A549 treated with Mapracorat at 1 μM for 4 hours (cell line): ENCODE measurements at places on chromosomes 12 and 14. TPM values are rescaled to one million over a fixed set of nuclear protein-coding genes. Genes with fewer than 3 reads are reported as not detected.

EPYC gene
- total RNA-seq: not detected in 5 replicates

ACYP1 gene
- 22.4 to 29.2 TPM (median 22.9 TPM) in 5 replicates for total RNA-seq

CPNE8 gene
- 8.8 to 10.8 TPM (median 9.9 TPM) in 5 replicates for total RNA-seq

KERA gene
- not detected in 5 replicates for total RNA-seq

PARPBP gene
- total RNA-seq: 16.6 to 23.5 TPM (median 19.2 TPM) in 5 replicates

CSRP2 gene
- total RNA-seq: 18.7 to 21.7 TPM (median 20.1 TPM) in 5 replicates

BDKRB2 gene
- 1.00 to 1.3 TPM (median 1.2 TPM) in 5 replicates for total RNA-seq

WSCD2 gene
- not detected in 5 replicates for total RNA-seq

IL26 gene
- not detected in 5 replicates for total RNA-seq

PTPRR gene
- total RNA-seq: 0.20 to 0.43 TPM (median 0.32 TPM) in 5 replicates

CCDC88C gene
- 5.6 to 6.6 TPM (median 6.0 TPM) in 5 replicates for total RNA-seq

MUCL1 gene
- not detected in 5 replicates for total RNA-seq

TRHDE gene
- total RNA-seq: 0.02 to 0.24 TPM (median 0.09 TPM) in 5 replicates

RNASE4 gene
- total RNA-seq: 6.0 to 9.3 TPM (median 6.5 TPM) in 5 replicates

MYL2 gene
- 0.54 to 1.7 TPM (median 0.93 TPM) in 5 replicates for total RNA-seq

TTC7B gene
- total RNA-seq: 16.0 to 25.4 TPM (median 19.8 TPM) in 5 replicates

AQP6 gene
- 0.11 TPM in 1 of 5 replicates, not detected in the others for total RNA-seq

KRT75 gene
- 0.07 to 0.14 TPM (median 0.10 TPM) in 4 of 5 replicates, not detected in the other for total RNA-seq

NPAS3 gene
- total RNA-seq: not detected in 5 replicates

TMPRSS12 gene
- total RNA-seq: not detected in 5 replicates

PPFIA2 gene
- total RNA-seq: not detected in 5 replicates
